ENCODE measurements at places on chromosomes 13 and 19. TPM values are rescaled to one million over a fixed set of nuclear protein-coding genes. Genes with fewer than 3 reads are reported as not detected.

The ZNF444 gene
- total RNA-seq = 25.3 TPM

The NKPD1 gene
- total RNA-seq = 0.16 TPM

- H3K4me3 ChIP-seq = no peak overlapping the region
- no peak overlapping the region for H3K27ac ChIP-seq
- H3K4me1 ChIP-seq = peaks cover 26% of the 10 kb centered on the region
- H3K36me3 ChIP-seq = peaks cover 28% of the 10 kb centered on the region
- H3K27me3 ChIP-seq = no peaks in the 10 kb centered on the region
Observed at GRCh38 chr13:45410001-45410400, 8.2 kb downstream of the SLC25A30 start.

- no peak overlapping the region for H3K4me3 ChIP-seq
- no peak for DNase-seq
- H3K4me1 ChIP-seq = no peaks in the 10 kb centered on the region
- H3K27me3 ChIP-seq = peaks cover 9% of the 10 kb centered on the region
- H3K27ac ChIP-seq = no peak overlapping the region
- H3K36me3 ChIP-seq = no peaks in the 10 kb centered on the region
Observed at GRCh38 chr13:75454497-75454896, 27.5 kb downstream of the TBC1D4 start.

The PSG11 gene
- not detected for total RNA-seq

The ZNF534 gene
- total RNA-seq = not detected

- no peak overlapping the region for H3K4me3 ChIP-seq
- no peak overlapping the region for H3K27ac ChIP-seq
- no peaks in the 10 kb centered on the region for H3K27me3 ChIP-seq
- H3K36me3 ChIP-seq = no peaks in the 10 kb centered on the region
- DNase-seq = no peak
Observed at GRCh38 chr13:81988567-81988966, 1647.6 kb upstream of the SPRY2 start.

GRCh38 chr19:30516111-30516510 lies 143.9 kb downstream of the ZNF536 start:
- no peaks in the 10 kb centered on the region for H3K4me1 ChIP-seq
- H3K4me3 ChIP-seq = no peak overlapping the region
- no peak overlapping the region for H3K27ac ChIP-seq
- no peaks in the 10 kb centered on the region for H3K27me3 ChIP-seq

The CERS1 gene
- 0.36 TPM for total RNA-seq

- H3K27me3 ChIP-seq = no peaks in the 10 kb centered on the region
- H3K4me1 ChIP-seq = no peaks in the 10 kb centered on the region
- no peak for DNase-seq
- H3K36me3 ChIP-seq = no peaks in the 10 kb centered on the region
- no peak overlapping the region for H3K27ac ChIP-seq
Observed at GRCh38 chr13:43529796-43530195, 257.0 kb downstream of the ENOX1 start.

The CLIP3 gene
- total RNA-seq = 1.2 TPM

DNA sequence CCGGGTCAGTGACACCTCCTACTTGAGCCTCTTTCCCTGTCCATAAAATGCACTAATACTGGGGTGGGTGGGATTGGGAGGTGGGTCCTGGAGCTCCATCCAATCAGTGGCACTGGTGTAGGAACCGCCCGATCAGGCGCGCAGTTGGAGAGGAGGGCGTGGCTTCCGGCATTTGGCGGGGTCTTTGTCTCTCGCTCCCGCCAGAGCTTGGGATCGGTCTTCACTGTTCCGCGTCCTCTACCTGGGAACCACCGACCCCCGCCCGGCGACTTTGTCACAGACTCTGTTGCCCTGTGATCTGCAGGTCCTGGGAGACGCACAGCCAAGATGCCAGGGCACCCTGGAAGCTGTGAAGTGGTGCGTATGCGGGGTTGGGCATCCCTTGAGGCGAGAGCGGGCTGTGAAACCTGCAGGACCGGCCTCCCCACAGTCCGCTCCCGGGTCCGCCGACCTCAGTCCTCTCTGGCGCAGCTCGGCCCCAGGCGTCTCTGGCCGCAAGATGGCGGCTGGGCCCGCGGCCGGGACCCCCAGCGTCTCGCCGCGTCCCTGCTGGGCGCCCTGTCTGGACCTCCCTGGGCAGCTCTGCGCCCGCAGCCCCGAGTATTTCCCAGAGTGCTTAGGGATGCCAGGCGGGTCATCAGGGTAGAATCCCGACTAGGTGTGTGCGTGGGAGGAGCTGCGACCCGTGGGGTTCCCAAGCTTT lies 41.6 kb upstream of the ZNF730 start:
- no peaks in the 10 kb centered on the region for H3K36me3 ChIP-seq

The ZNF497 gene
- 1.6 TPM for total RNA-seq
